ENCODE measurements at places on chromosomes 2 and 18.

DNA sequence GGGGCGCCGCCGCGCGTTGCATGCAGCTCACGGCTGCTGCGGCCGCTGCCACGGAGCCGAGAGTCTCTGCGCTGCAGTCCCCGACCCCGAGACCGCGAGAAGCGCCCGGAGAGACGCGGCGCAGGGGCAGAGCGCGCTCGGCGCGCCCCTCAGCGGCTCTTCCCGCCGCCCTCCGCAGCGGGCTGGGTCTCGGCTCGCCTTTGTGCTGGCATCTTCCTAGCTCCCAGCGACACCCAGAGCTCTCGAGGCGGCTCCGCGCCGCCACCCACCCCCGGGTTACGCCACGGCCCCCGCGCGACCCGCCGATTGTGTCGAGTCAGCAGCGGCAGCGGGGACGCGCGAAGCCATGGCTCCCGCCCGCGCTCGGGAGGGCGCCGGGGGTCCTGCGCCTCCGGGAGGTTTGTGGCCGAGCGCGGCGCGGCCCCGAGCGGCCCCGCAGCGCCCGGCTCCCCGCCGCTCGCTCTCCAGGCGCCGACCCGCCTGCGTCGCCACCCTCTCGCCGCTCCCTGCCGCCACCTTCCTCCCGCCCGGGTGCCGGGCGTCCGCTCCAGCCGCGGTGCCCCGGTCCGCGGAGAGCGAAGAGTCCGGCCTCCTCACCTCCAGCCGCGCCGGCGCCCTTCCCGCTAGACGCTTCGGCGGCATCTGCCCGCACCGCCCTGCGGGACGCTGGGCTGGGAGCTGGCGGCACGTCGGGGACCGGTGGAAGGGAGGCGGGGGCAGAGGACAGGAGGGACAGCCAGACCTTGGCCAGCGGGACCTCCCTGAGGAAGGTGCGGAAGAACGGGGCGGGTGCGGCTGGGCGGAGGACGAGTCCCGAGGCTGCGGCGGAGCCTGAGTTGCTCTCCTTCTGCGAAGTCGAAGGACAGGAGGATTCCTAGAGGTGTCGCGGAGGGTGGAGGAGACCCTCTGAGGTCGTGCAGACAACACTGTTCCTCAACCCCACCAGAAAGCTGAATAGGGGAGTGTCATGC lies 46.3 kb upstream of the CCDC150 start:
- peak; percentile 53 for DNase-seq

DNA sequence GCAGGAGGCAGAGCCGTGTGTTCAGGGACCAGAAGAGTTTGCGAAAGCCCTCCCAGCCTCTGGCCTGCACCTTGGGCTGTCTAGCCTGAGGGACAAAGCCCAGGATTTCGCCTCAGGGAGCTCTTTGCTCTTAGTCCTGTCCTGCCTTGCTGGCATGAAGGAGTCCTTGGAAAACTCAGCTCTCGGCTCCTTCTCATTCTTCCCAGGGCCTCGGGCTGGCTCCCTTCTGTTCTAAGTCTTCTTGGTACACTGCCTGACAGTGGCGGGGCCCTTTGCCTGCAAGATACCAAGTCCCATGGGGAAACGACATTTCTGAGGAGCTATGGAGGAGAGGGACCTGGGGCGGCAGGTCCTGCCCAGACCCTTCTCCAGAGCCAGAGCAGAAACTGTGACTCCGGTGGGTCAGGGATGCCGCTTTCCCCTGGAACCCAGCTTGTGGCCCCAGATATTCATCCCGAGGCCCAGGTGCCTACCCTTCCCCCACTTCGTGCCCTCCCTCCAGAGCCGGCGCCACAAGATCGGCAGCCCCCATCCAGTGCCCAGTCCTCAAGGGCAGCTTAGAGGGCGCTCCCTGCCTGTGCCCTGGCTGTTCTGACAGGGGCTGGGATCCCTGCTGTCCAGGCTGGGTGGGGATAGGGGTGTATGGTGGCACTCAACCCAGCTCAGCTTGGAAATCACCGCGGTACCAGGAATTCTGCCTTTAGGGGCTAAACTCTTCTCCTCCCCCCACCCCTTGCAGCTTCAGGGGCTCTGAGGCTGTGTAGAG lies 5.5 kb upstream of the CYP26B1 start:
- DNase-seq = no peak

DNA sequence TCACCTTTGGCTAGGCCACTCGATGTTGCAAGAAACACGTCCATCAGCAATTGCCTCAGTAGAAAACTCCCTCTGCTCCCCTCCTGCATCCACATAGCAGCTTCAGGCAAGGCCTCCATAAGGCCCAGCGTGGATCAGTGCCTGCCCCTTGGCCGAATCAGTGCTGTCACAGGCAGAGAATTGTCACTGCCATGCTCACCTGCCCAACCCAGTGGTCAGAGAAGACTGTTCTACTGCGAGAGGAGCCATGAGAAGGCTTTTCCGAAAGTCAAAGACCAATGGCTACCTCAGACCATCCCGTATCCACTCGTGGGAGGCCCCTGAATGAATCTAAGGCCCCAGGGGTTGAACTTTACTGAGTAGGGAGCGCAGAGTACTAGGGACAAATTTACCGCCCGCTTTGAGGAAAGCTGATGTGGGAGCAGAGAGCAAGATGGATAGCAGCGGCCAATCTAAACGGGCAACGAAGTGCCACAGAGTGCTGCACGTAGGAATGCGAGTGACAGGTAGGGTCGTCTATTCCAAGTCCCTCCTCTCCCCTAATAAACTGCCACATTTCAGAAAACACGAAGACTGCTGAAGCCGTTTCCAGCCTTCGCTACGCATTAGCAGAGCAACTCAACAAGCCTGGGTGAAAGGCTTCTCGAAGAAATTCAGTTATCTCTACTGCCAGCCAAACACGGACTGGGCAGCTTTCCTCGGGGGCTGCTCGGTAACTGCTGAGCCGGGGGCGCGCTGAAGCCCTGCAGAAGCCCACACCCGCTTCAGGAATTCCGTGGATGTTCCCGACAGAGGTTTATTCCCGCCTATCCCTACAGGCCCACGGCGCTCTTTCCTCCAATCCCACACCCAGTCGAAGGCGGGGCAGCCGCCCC lies 968 bp upstream of the RALBP1 start:
- DNase-seq = no peak

GRCh38 chr2:16408331-16409005 lies 257.2 kb downstream of the CYRIA start:
- DNase-seq = no peak

- DNase-seq = peak; percentile 50
Observed at GRCh38 chr2:225090746-225091145, 48.5 kb upstream of the DOCK10 start.

All from astrocyte of the spinal cord (primary cell).